Fibroblast of skin of right biceps (primary cell): ENCODE measurements at places on chromosomes 13 and 19.

DNA sequence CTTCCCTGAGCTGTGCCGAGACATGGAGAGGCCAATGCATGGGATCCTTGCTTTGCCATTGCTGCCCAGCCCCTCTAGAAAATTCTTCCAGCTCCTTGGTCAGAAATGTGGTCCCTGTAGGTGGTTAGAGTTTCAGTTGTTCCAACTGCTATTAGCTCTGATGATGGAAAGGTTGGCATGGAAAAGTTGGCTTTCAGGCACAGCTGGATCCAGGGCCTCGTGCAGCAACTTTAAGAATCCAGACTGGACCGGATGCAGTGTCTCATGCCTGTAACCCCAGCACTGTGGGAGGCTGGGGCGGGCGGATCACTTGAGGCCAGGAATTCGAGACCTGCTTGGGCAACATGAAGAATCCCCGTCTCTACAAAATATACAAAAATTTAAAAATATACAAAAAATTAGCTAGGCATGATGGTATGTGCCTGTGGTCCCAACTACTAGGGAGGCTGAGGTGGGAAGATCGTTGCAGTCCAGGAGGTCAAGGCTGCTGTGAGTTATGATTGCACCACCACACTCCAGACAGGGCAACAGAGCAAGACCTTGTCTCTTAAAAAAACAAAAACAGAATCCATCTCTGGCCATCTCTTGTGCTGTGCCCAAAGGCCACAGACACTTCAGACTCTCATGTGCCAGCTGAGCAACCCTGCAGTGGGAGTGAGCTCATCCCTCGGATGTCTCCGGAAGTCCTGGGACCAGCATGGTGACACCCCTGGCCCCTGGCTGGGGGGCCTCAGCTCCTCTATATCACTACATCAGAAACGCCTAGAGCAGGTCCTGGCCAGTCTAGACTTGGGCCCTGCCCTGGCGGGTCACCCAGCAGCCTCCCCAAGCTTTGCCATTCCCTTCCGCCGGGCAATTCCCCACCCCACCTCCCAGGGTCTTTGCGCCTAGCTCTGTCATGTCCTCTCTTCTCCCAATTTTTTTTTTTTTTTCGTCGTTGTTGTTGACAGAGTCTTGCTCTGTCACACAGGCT, 16.8 kb downstream of the MEX3D start:
- no peak for DNase-seq

GRCh38 chr13:109853153-109853552, 66.8 kb upstream of the IRS2 start:
- DNase-seq, result no peak

DNA sequence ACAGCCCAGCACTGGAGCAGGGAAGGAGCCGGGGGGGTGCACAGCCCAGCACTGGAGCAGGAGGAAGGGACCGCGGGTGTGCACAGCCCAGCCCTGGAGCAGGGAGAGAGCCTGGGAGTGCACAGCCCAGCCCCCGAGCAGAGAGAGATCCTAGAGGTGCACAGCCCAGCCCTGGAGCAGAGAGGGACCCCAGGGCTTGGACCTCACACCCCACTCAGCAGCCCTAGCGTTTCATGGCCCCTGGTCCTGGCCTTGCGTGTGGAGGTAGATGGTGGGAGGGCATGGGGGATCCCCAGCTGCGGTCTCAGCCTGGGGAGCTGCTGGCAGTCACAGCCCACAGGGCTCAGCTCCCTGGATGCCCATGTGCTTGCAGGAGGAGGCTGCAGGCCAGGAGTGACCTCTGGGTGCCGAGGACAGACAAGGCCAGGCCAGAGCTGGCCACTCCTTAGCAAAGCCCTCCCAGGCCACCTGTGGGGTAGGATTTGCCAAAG, 25.1 kb downstream of the GAS6 start:
- DNase-seq, result no peak

DNA sequence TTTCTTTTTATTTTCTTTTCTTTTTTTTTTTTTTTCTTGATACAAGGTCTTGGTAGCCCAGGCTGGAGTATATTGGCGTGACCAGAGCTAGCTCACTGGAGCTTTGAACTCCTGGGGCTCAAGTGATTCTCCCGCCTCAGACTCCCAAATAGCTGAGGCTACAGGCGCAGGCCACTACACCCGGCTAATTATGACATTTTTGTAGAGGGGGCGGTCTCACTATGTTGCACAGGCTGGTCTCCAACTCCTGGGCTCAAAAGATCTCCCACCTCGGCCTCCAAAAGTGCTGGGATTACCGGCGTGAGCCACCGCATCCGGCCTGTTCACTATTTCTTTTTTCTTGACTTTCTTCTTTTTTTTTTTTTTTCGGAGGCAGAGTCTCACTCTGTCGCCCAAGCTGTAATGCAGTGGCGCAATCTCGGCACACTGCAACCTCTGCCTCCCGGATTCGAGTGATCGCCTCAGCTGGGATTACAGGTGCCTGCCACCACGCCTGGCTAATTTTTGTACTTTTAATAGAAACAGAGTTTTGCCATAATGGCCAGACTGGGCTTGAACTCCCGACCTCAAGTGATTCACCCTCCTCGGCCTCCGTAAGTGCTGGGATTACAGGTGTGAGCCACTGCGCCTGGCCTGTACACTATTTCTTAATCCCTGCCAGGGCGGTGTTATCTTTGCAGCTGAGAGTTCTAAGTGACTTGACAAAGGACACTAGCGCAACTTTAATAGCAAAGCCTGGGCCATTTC, 37.1 kb upstream of the LSM14A start:
- DNase-seq, result no peak

GRCh38 chr13:73742982-73743381, 391.2 kb downstream of the KLF12 start:
- DNase-seq, result no peak

- no peak for DNase-seq
Observed at GRCh38 chr19:17421942-17422341, 2.1 kb downstream of the MVB12A start.

GRCh38 chr19:6216996-6217751, 62.6 kb downstream of the MLLT1 start:
- DNase-seq, result peak; percentile 76

- no peak for DNase-seq
Observed at GRCh38 chr19:305240-306150, 14.3 kb upstream of the PLPP2 start.

GRCh38 chr13:42181381-42181953, 90.5 kb upstream of the AKAP11 start:
- no peak for DNase-seq

DNA sequence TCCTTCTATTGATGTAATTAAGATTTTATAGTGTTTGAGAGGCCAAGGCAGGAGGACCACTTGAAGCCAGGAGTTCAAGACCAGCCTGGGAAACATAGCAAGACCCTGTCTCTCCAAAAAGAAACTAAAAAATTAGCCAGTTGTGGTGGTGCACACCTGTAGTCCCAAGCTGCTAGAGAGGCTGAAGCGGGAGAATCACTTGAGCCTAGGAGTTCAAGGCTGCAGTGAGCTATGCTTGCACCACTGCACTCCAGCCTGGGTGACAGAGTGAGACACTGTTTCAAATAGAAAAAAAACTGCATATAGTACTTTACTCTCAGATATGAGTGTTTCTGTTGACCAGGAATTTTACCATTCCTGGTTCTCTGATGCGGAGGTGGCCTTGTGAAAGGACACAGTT, 48.9 kb downstream of the CDADC1 start:
- no peak for DNase-seq

DNA sequence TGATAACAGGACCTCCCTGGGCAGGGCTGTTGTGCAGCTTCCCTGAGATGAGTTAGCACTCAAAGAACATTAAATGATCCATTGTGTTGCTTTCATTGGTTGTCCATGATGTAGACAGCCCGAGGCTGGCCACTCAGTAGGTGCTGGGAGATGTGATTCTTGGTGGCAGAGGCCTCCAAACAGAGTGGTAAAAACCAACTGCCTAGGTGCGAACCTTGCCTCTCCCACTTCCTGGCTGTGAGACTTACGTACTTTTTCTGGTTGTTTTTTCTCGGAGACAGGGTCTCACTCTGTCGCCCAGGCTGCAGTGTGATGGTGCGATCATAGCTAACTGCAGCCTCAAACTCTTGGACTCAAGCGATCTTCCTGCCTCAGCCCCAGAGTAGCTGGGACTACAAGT, 6.2 kb downstream of the SARS2 start:
- DNase-seq, result no peak

- no peak for DNase-seq
Observed at GRCh38 chr19:33864311-33864850, 67.7 kb downstream of the KCTD15 start.

GRCh38 chr19:38657633-38658222, 10.3 kb downstream of the ACTN4 start:
- DNase-seq, result peak; percentile 93

DNA sequence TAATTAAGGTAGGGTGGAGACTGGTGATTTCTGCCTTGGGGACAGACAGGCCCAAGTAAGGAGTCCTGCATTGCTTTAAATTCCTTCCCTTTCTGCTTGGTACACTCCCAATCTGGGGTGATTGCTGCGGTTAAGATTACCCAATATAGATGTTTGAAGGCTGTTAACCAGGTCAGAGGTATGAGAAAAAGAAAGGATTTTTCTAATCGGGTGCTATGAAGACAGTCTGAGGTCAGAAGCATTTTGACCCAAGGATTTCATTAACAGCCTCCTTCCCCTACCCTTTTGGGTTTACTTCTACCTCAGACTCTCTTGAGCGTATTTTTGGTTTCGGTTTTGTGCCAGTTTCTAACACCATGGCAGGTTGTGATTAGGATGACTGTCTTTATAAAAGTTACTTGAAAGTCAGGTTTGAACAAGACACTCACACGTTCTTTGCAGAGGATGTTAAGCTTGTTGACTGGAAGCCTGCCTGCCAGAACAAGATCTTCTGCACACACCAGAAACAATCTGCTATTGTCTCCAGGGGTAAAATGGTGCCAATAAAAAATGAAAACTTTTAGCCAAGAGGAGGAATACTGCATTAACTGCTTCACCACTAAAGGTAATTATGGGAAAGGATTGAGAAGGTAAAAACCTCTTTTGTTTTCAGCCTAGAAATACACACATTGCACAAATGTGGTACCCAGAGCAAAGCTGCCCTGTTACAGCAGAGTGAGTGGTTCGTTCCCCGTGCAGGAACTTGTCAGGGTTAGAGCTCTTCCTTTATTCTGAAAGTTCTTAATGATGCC, 108.8 kb downstream of the NDFIP2 start:
- no peak for DNase-seq

DNA sequence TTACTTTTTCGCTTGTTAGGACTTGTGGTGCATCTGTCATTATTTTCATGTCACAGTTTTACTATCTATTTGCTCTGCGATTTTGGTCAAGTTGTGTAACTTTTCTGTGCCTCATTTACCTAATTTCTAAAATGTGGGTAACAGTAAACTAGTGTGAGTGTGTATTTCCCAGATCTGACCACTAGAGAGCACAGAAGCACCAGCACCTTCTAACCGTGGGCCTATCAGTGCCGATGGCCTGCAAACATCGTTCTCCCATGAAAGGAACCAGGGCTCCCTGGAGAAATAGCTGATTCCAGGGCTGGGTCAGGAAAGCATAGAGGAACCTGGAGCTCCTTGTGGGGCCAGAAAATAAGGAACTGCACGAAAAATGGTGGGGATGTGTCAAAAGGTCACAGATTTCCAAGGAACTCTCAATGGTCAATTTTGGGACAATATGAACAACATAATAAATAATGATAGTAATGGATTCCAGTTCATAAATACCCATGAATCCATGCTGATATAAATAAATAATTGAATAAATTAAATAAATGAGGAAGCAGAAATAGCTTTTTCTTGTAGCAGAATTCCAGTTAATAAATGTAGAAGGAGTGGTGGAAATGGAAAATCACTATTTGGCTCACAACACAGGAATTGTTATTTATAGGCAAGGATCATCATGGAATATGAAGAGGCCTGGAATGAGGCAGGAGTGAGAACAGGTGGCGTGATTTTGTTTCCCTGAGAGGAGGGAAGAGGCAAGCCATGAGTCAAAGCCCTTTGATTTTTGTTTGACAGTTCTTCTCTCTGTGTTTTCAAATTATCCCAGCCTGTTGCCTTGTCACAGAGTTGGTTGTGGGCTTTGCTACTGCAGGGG, 31.1 kb downstream of the CEACAM8 start:
- peak; percentile 30 for DNase-seq

DNA sequence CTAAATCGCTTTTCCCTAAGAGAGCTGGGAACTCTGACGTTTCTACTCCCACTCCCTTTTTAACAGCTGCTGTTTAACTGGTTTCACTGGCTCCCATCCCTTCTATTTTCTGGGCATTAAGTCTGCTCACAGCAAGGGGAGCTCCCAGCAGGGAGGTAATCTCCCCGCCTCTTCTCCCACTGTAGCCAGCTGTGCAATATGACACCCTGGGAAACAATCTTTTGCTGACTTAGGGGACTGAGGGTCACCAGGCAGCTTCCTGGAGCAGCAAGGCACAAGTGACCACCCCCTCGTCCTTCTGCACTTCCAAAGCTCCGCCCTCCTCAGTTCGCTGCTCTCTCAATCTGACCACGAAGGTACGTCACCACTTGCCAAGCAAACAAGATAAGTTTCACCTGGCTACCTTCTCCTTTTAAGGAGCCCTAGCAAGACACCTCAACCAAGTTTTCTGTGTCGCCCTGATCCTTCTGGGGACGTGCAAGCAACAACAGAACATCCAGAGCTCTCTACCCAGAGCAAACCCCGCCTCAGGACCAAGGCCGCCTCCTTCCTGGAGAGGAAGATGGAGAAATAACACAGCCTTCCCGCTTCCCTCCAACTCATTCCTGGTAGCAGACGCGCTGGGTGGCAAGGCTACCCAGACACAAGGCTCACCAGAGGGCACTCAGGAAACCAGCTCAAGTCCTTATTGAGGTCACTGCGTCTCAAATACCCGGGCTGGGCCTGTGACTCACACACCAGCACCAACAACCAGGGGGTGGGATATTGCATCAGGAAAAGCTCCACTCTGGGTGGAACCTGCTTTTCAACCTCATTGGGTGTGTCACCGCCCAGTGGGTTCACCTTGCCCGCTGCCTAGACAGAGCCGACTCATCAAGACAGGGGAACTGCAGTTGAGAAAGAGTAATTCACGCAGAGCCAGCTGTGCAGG, 92.4 kb downstream of the STK24 start:
- peak; percentile 93 for DNase-seq

GRCh38 chr13:53408306-53408705, 379.7 kb downstream of the OLFM4 start:
- no peak for DNase-seq

DNA sequence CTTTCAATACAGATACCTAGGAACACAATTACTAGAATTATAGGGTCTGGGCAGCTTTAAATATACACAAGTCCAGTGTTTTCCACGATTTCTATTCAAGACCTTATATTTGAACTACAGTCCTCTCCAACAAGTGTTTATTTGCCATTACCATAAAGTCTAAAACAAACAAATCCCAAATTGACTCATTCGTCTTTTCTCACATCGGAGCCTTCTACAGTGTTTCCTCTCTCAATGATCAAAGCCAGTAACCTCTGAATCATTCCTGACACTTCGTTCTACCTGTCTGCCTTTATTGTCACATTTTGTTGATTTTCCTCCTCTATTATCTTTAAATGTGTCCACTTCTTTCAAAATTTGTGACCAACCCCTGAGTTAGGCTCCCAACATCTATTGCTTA, 1356.5 kb upstream of the SLC10A2 start:
- DNase-seq, result no peak

- peak; percentile 5 for DNase-seq
Observed at GRCh38 chr13:29994911-29995595, 144.6 kb upstream of the UBL3 start.

GRCh38 chr13:72662548-72662947, 64.9 kb downstream of the MZT1 start:
- peak; percentile 1 for DNase-seq

GRCh38 chr13:70162141-70162540, 53.9 kb upstream of the KLHL1 start:
- no peak for DNase-seq
